ENCODE measurements at places on chromosomes 1 and 21. TPM values are rescaled to one million over a fixed set of nuclear protein-coding genes. Genes with fewer than 3 reads are reported as not detected.

DNA sequence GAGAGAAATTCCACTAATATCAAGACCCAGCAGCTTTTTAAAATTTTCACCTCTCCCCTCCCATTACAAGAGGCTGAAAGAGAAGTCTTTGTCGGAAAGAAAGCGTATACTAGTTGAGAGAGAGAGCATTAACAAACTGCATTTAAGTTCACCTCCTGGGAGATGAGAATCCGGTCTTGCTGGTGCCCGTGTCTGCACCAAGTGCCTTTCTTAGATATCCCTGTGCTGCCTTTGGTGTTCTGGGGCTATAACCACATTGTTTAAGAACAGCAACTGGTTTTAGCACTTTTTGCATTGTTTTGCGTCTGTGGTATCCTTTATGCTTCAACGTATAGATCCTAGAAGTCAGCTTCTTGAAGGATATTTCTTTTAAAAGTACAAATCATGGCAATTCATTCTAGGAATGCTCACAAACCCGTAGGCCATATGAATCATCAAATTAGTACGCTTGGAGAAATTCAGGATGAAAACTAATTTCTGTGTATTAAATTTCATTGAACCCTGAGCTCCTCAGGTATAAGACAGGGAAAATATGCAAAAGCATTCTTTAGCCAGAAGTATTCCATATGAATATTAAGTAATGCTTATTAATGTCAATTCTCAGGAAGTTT is 3.4 kb upstream of the RPE65 start:
- H3K27me3 ChIP-seq, result no peaks in the 10 kb centered on the region
- H3K4me1 ChIP-seq, result no peaks in the 10 kb centered on the region
- no peak overlapping the region for H3K27ac ChIP-seq
- DNase-seq, result no peak

BSND gene
- not detected for total RNA-seq

- no peaks in the 10 kb centered on the region for H3K4me1 ChIP-seq
- H3K27ac ChIP-seq, result no peak overlapping the region
- no peaks in the 10 kb centered on the region for H3K27me3 ChIP-seq
- no peak for DNase-seq
- H3K36me3 ChIP-seq, result no peaks in the 10 kb centered on the region
Measured at GRCh38 chr1:17829579-17829978, 74.4 kb downstream of the ACTL8 start.

DNA sequence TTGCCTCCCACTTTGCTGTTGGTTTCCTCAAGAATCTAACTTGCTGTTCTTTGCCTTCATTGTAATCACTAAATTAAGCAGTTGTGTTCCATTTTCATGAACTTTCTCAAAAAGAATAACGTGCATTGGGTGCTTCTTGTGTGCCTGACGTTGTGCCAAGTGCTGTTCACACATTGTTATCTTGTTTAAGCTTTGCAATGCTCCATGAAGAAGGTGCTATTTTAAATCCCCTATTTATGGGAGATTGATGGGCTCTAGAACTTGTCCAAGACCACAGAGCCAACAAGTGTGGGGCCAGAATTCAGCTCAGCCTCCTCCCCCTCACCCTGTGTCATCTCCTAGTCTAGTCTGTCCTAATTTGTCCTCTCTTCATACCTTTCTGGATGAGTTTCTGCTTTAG is 199.8 kb downstream of the C1orf94 start:
- H3K27me3 ChIP-seq, result no peaks in the 10 kb centered on the region
- H3K27ac ChIP-seq, result no peak overlapping the region
- no peak overlapping the region for H3K4me3 ChIP-seq
- DNase-seq, result no peak
- no peaks in the 10 kb centered on the region for H3K4me1 ChIP-seq

VASH2 gene
- 0.42 TPM for total RNA-seq

FCGR2B gene
- 65.9 TPM for total RNA-seq

KIRREL1 gene
- 111 TPM for total RNA-seq

DNA sequence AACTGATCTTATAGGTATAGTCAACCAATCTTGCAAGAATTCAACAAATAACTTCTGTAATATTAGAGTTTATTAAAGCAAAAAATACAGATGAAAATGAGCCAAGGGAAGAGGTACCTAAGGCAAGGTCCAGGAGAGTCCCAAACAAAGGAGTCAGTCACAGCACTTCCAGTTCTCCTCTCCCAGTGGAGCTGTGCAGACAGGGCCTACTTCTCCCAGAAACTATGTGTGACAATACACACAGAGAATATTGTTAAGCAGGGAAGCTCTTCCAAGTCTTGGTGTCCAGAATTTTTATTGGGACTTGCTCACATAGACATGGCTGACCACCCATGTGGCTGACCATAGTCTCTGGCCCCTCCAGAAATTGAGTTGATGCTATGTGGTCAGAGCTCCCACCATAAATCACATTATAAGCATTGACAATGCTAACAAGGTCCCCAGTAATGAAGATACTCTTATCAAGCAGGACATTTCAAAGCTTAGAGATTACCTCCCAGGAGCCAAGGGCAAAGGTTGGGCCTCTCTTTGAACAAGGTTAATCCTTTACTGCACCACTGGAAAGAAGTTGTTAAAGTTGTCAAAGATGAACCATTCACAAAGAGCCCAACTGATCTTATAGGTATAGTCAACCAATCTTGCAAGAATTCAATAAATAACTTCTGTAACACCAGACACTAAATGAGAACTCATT is 3.5 kb upstream of the CD244 start:
- no peaks in the 10 kb centered on the region for H3K27me3 ChIP-seq
- no peak overlapping the region for H3K27ac ChIP-seq
- no peaks in the 10 kb centered on the region for H3K36me3 ChIP-seq

IQGAP3 gene
- 3.5 TPM for total RNA-seq

- no peak overlapping the region for H3K27ac ChIP-seq
- H3K4me3 ChIP-seq, result no peak overlapping the region
- no peaks in the 10 kb centered on the region for H3K36me3 ChIP-seq
- H3K27me3 ChIP-seq, result no peaks in the 10 kb centered on the region
- no peak for DNase-seq
Measured at GRCh38 chr1:86335916-86336315, 60.2 kb downstream of the ODF2L start.

Measured in thoracic aorta (tissue), 2 donors.